ENCODE measurements at places on chromosomes 2 and 18. TPM values are rescaled to one million over a fixed set of nuclear protein-coding genes. Genes with fewer than 3 reads are reported as not detected.

- H3K27me3 ChIP-seq: no peaks in the 10 kb centered on the region
- H3K4me3 ChIP-seq: no peak overlapping the region
- no peaks in the 10 kb centered on the region for H3K36me3 ChIP-seq
- no peak overlapping the region for H3K27ac ChIP-seq
These were observed 29.4 kb downstream of the KCNIP3 start for GRCh38 chr2:95326433-95327140.

DNA sequence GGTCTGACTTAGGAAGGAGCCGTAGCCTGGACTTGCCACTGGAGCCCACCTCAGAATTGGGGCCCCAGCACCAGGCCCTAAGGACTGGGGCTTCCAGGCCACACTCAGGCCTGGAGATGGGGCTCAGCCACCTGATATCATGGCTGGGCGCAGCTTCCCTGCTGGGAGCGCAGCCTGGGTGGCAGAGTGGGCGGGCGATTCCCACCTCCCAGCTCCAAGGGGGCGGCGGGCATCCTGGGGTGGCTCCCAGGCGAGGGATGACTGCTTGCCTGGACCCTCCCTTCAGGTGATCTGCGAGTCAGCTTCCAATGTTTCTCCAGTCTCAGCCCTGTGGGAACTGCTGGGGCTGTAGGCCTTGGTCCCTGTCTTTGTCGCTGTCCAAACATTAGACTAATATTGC is 20.1 kb downstream of the GPR35 start:
- H3K4me3 ChIP-seq: no peak overlapping the region
- no peaks in the 10 kb centered on the region for H3K4me1 ChIP-seq
- DNase-seq: no peak
- H3K27ac ChIP-seq: no peak overlapping the region

WDSUB1 gene
- 22.9 TPM for total RNA-seq

DNA sequence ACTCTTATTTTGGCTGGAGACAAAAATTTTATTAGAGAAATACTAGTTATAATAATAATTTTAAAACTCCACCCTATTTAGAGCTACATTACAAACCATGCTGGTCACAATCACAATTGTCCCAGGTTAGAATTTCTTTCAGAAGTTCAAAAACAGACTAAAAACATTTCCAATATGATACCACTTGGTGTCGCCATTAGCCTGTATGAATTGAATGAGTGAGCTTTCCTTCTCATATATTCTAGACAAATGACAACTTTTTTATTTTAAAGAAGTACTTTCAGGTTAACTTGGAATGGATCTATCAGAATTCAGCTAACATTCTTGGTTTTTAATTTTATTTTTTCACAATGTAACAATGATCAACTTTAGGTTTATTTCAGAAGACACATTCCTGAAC is 48.0 kb downstream of the SERPINB8 start:
- no peaks in the 10 kb centered on the region for H3K27me3 ChIP-seq
- H3K27ac ChIP-seq: no peak overlapping the region
- no peak overlapping the region for H3K4me3 ChIP-seq
- H3K4me1 ChIP-seq: no peaks in the 10 kb centered on the region
- no peaks in the 10 kb centered on the region for H3K36me3 ChIP-seq

DNA sequence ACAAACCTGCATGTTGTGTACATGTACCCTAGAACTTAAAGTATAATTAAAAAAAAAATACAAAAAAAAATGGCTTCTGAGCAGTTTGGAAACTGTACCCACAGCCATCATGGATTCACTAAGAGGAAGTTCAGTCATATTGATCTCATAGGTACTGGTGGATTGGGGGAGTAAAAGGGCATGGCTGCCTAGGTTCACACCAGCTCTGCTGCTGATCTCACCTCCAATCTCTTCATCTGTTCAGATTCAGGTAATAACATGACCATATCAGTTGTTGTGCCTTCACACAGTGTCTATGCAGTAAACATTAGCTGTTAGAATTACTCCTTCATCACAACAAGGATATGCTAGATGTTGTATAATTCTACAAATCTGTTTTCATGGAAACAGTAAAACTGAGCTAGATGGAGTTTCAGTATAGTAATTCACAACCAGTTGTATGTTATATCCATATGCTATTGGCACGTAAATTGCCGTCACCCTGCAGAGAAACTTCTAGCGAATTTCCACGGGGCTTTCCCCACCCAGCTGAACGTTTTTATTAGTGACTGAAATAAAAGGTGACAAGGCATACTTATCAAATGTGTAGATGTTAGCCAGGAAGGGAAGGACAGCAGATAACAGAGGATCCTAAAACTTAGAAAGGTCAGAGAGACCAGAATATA is 59.3 kb upstream of the ITM2C start:
- no peaks in the 10 kb centered on the region for H3K4me1 ChIP-seq
- DNase-seq: no peak
- no peak overlapping the region for H3K4me3 ChIP-seq
- no peak overlapping the region for H3K27ac ChIP-seq

GRCh38 chr2:238030422-238031155 is 30.2 kb upstream of the SCLY start:
- no peak overlapping the region for H3K27ac ChIP-seq
- DNase-seq: no peak
- H3K4me1 ChIP-seq: peaks cover 21% of the 10 kb centered on the region
- H3K27me3 ChIP-seq: no peaks in the 10 kb centered on the region
- H3K4me3 ChIP-seq: no peak overlapping the region

GRCh38 chr2:105795575-105795934 is 50.8 kb downstream of the NCK2 start:
- no peak overlapping the region for H3K4me3 ChIP-seq
- no peak for DNase-seq
- H3K4me1 ChIP-seq: peaks cover 32% of the 10 kb centered on the region
- no peak overlapping the region for H3K27ac ChIP-seq
- no peaks in the 10 kb centered on the region for H3K36me3 ChIP-seq
- no peaks in the 10 kb centered on the region for H3K27me3 ChIP-seq

DNA sequence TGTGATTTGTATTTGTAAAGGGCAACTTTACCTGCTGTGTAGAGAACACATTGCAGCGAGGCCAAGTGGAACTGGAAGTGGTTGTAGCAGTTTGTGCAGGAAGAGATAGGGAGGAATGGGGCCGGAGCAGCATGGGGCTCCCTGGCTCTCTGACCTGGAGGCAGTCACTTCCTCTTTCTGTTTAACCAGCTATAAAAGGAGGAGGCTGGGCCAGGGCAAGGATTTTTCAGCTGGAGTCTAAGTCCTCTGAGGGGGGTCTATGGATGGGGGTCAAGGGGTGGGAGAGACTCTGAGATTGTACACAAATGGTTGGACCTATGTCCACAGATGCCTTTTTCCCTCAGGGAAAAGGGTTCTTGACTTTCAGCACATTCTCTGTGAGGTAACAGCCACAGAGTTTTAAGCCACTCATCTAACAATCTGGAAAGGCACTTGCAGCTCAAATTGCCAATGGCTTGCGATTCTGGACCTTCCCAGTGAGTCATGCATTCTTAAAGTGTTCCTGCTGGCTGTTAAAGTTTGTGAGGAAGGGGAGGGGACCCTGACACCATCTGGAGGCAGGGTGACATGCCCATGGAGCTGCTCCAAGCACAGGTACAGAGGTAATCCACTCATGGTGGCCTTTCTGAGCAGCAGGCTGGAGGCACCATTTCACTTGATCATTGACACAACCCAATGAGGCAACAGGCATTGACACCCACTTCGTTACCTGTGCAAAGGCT is 347.0 kb downstream of the CYRIA start:
- DNase-seq: no peak
- no peak overlapping the region for H3K27ac ChIP-seq
- H3K27me3 ChIP-seq: no peaks in the 10 kb centered on the region
- H3K4me1 ChIP-seq: no peaks in the 10 kb centered on the region
- no peak overlapping the region for H3K4me3 ChIP-seq

DNA sequence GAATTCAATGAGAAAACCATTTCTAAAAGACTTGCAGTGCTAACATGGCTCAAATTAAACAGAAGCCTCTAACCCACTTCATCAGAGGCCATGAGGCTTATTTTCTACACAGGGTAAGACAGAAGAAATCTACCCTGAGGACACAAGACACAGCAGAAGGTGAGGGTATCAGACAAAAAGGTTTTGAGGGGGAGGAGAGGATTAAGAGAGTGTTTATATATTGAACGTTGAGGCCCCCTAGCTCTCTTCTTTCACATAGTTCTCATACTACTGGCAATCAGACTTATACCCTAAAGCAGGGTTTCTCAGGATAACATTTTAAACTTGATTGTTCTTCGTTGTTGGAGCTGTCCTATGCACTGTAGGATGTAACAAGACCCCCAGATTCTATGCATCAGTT is 21.4 kb downstream of the ORC4 start:
- no peak overlapping the region for H3K27ac ChIP-seq
- DNase-seq: no peak
- H3K36me3 ChIP-seq: no peaks in the 10 kb centered on the region
- no peaks in the 10 kb centered on the region for H3K27me3 ChIP-seq
- no peak overlapping the region for H3K4me3 ChIP-seq

TNFAIP6 gene
- 0.83 TPM for total RNA-seq

DNA sequence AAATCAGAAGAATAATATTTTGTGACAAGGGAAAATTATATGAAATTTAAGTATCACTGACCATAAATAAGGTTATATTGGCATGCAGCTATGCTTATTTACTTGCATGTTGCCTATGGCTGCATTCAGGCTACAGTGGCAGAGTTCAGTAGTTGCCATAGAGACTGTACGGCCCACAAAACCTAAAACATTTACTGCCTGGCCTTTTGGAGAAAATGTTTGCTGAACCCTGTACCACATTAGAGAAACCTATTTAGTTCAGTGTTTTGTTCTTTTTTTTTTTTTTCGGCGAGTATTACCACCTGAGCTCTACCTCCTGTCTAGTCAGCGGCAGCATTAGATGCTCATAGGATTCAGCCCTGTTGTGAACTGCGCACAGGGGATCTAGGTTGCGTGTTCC is 163.7 kb downstream of the MCFD2 start:
- H3K4me1 ChIP-seq: peaks cover 16% of the 10 kb centered on the region
- no peak for DNase-seq
- H3K27ac ChIP-seq: no peak overlapping the region
- no peak overlapping the region for H3K4me3 ChIP-seq
- H3K36me3 ChIP-seq: no peaks in the 10 kb centered on the region
- H3K27me3 ChIP-seq: no peaks in the 10 kb centered on the region

DNA sequence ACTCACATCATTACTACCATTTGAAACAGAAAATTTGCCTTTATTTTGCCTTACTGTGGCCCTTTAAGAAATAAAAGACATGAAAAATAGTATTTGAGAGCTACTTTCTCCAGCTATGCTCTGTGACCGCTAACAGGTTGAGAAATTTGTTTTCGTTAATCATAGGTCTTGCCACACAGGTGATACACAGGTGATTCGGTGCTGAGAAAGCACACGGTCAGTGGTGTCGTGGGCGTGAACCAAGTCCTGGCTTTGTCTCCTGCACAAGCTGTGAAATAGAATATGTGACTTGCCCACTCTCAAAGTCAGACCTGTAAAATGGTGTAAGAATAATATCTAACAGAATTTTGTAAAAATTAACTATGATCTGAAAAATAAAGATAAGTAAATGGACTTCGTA is 155.3 kb upstream of the SLC39A10 start:
- H3K27me3 ChIP-seq: no peaks in the 10 kb centered on the region
- no peaks in the 10 kb centered on the region for H3K36me3 ChIP-seq
- H3K4me1 ChIP-seq: no peaks in the 10 kb centered on the region

DNA sequence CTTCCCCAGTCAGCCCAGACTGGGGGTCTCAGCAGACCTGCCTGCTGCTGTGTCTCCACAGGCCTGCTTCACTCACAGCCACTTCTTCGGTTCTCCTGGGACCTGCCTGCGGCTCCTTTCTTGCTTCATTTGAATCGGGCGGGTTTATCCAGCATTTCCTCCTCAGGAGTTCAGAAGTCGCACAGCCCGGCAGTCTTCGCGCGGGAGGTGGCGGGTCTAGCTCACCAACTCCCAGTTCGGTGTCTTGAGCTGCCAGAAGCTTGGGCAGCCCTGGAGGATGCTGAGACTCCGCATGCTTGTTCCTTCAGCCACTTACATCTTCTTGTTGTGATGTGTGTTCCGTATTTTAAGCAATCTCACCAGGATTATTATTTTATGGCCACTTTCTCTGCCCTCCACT is 10.8 kb downstream of the D2HGDH start:
- H3K4me3 ChIP-seq: no peak overlapping the region
- no peaks in the 10 kb centered on the region for H3K4me1 ChIP-seq
- H3K27ac ChIP-seq: no peak overlapping the region

SLC16A14 gene
- 1.9 TPM for total RNA-seq

DNA sequence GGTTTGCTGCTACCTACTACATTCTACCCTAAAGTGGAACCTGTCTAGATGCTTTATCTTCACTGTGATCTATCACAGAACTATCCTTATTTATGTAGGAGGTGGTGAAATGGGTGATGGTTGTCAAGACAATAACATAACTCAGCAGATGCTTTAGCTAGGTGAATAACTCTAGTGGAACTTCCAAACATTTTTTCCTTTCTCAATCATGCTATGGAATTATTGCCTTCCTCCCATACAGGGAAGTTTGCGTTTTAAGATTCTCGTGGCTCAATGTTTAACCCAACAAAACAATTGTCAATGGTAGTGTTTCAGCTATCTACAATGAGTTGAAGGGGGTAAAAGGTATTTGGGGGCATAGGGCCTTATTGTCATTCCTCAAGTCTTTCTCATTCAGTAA is 82.6 kb upstream of the GLI2 start:
- H3K4me3 ChIP-seq: no peak overlapping the region
- no peaks in the 10 kb centered on the region for H3K36me3 ChIP-seq
- no peak for DNase-seq
- H3K27me3 ChIP-seq: no peaks in the 10 kb centered on the region
- H3K27ac ChIP-seq: no peak overlapping the region
